ENCODE measurements at places on chromosomes 13 and 19.
A peak's percentile ranks its signal among the peaks of the same experiment; 100 is the strongest.

DNA sequence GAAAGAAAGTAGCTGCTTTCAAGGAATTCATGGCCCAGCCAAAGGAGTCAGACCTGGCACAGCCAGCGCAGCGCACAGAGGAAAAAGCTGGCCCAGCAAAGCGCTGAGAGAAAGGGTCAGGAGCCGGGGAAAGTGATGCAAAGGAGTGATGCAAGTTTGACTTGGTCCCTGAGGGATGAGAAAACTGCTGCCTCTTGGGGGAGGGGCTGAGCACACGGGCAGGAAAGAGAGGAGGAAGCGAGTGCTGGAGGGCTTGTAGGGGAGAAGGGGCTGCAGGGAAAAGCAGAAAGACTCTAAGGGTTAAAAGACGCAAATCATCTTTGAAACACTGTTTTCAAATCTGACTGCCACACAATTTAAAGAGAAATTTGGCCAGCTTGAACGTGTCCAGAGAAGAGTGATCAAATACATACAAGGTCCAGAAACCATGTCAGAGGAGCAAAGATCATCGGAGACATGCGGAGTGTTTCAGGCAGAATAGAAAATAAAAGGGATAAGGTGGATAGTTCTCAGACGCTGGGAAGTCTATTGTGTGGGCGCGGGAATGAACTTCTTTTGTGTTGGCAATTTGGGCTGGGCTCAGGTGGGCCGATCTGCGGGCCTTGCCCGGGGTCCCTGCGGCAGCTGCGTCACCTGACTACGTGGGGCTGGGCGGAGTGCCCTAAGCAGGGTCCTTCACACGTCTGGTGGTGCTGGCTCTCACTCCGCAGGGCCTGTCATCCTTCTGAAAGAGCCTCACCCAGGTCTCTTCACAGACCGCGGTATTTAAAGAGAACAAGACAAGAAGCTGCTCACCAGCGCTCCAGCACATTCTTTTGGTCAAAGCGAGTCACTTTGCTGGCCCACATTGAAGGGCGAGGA, 18.1 kb downstream of the N4BP2L1 start:
- DNase-seq: no peak

DNA sequence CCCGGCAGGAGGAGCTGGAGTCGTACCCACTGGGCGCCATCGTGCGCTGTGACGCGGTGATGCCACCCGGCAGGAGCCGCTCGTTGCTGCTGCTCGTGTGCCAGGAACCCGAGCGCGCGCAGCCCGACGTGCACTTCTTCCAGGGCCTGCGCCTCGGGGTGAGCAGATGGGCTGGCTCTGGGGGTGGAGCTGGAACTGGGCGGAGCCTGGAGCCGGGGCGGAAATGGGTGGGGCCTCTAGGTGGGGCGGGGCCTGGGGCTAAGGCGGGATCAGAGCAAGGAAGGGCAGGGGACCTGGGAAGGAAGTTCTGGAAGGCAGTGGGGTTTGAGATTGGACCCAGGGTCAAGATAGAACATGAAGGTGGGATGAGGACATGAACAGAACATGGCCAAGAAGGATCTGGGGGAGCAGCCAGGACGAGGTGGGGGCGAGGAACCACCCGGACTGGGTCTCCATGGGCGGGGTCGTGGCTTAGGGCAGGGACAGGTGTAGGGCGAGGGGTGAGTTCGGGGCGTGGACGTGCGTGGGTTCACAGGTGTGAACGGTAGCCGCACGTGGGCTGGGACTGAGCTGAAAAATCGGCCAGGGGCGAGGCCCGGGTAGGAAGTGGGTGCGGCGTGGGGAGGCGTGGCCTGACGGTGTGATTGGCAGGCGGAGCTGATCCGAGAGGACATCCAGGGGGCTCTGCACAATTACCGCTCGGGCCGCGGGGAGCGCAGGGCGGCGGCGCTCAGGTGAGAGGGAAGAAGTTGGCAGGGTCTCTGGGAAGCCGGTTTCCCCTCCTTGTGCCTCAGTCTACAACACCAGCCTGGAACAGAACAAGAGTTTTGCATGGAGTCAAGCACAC, 4.7 kb downstream of the EPS8L1 start:
- peak; percentile 75 for DNase-seq

DNA sequence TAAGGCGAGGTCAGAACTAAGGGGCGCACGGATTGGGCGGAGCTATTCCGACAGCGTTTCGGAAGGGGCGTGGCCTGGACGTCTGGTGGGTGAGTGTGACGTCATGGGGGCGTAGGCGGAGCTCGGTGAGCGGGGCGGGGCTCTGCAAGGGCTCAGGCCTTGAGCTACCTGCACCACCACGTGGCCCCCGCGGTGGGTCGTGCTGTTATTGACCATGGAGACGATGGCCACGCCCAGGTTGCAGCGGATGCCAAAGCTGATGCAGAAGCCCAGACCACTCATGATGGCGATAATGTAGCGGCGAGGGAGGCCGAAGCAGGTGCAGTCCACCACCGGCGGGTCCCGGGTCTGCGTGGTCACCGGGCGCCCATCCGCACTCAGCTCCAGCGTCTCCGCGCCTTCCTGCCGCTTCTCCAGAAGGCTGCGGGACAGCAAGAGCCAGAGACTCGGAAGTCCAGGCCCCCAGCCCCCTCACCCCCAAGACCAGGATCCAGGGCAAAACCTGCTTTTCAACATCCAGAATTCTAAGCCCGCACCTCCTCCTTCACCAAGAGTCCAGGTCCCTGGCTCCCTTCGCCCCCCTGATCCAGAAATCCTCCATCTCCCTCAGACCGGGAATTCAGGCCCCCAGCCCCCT, 4.8 kb downstream of the SLC17A7 start:
- DNase-seq: peak; percentile 80

DNA sequence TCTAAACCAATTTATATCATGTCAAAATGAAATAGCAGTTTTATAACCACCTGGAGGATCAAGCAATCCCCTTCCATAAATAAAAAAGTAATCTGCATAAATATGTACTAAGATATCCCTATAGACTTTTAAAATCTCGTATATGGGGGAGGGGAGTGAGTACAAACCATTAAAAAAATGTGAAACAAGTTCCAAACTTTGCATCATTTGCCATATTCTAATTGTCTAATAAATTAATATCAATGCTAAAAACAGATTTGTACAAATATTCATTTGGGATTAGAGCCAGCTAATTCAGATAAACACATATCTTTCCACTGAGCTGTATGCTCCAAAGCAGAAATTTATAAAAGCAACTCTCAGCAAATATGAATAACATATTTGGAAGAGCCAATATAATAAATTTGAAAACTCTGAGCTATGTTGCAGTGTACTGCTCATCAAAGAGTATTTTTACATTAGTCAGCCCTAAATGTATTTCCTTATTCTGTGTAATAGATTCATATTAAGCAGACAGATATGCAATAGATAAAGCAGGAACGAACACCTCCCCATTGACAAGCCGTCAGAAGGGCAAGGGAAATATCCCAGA, 970.2 kb downstream of the EFNB2 start:
- DNase-seq: no peak

Measured in stimulated activated naive CD8-positive, alpha-beta T cell treated with anti-CD3 and anti-CD28 coated beads, Interleukin-15, Interleukin-2, amounts not matched to agents 100 U/mL and 50 U/mL, for 24 hours (primary cell).